CD4-positive, alpha-beta memory T cell (primary cell): ENCODE measurements at places on chromosomes 4 and X. TPM values are rescaled to one million over a fixed set of nuclear protein-coding genes. Genes with fewer than 3 reads are reported as not detected.

DNA sequence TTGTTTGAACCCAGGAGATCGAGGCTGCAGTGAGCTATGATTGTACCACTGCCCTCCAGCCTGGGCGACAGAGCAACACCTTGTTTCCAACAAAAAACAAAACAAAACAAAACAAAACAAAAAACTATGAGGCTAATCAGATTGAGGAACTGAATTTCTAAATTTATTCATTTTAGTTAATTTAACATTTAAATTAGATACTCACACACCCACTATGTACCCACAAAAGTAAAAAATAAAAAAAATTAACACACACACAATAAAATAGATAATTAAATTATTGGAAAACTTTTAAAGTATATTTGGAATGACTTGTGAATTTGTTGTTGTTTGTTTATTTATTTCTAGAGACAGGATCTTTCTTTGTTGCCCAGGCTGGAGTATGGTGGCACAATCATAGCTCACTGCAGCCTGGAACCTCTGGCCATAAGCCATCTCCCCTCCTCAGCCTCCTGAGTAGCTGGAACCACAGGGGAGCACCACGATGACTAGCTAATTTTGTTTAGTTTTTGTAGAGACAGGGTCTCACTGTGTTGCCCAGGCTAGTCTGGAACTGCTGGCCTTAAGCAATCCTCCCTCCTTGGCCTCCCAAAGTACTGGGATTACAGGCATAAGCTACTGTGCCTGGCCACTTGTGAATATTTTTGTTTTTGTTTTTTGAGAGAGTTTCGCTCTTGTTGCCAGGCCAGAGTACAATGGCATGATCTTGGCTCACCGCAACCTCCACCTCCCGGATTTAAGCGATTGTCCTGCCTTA lies 9.8 kb upstream of the ZNF157 start:
- DNase-seq, result no peak

- DNase-seq, result no peak
Observed at GRCh38 chr4:74018116-74018515, 19.6 kb upstream of the CXCL5 start.

GPR50 gene
- total RNA-seq, result not detected

DNA sequence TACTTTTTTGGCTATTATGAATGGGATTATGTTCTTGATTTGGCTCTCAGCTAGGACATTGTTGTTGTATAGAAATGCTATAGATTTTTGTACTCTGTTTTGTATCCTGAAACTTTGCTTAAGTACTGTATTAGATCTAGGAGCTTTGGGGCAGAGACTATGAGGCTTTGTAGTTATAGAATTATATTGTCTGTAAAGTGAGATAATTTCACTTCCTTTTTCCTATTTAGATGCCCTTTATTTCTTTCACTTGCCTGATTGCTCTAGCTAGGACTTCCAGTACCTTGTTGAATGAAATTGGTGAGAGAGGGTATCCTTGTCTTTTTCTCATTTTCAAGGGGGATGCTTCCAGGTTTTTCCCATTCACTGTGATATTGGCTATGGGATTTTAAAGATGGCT lies 28.1 kb downstream of the ADAM29 start:
- DNase-seq, result no peak

- no peak for DNase-seq
Observed at GRCh38 chr4:52551487-52551886, 107.6 kb downstream of the USP46 start.

TBC1D9 gene
- 0.67 TPM for total RNA-seq

ARHGAP6 gene
- not detected for total RNA-seq

DNA sequence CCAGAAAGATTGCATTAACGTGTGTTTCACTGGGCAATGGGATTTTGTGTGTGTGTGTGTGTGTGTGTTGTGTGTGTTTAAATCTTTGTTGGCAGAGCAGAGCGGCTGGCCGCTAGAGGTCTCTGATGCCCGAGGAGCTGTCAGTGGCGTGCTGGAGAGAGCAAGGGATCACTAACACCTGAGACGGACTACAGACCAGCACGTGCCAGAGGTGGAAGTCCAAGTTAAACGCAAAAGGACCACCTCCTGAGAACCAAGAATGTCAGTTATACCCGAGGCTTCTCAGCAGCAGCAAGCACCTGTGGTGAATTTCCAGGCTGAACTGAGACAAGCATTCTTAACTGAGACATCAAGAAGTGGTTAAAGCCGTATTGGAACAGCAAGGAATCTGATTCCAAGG lies 9.0 kb upstream of the SLC25A14 start:
- DNase-seq, result peak; percentile 34

GRCh38 chr4:8737075-8737474 lies 134.6 kb downstream of the HMX1 start:
- DNase-seq, result no peak

F8A3 gene
- not detected for total RNA-seq

DNA sequence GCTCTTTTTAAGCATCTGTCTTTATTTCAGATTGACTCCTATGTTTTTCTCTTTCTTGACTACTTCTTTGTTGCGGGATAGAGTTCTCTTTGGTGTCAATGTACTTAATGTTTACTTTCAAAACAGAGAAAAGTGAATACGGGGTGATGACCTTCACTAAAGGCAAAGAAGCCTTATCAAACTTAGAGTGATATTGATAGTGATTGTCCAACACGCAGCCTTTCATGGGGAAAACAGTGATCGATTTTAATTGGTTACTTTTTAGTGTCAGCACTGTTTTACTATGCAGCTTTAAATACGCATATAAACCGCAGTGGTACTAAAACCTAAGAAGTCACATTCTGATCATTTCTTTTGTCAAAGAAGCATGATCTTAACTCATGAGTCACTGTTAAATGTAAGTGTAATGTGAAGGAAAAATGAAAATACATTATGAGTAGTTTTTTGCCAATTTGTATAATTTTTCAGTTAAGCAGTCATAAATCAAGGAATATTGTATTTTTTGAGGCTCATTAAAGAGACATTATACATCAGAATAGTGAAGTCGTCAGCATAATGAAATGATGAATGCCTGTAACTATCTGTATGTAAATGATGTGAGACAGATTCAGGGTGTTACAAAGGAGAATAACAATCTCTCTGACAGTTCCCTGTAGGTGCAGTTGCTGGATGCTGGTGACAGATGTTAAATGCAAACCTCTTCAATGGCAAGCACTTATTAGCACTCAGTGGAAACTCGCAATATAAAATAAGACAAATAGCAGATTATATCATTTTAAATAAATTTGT lies 2082.8 kb upstream of the TENM3 start:
- no peak for DNase-seq

GRCh38 chr4:7218686-7219085 lies 26.3 kb downstream of the SORCS2 start:
- DNase-seq, result no peak

SLITRK2 gene
- not detected for total RNA-seq

GRCh38 chr4:113821856-113822255 lies 60.3 kb upstream of the CAMK2D start:
- no peak for DNase-seq

GRCh38 chr4:109302361-109303139 lies at the start of gene COL25A1:
COL25A1 (minus strand) TSS chr4:109302658.
- peak; percentile 25 for DNase-seq
